HCEC 1CT (cell line): ENCODE measurements at places on chromosomes 2 and 18.

DNA sequence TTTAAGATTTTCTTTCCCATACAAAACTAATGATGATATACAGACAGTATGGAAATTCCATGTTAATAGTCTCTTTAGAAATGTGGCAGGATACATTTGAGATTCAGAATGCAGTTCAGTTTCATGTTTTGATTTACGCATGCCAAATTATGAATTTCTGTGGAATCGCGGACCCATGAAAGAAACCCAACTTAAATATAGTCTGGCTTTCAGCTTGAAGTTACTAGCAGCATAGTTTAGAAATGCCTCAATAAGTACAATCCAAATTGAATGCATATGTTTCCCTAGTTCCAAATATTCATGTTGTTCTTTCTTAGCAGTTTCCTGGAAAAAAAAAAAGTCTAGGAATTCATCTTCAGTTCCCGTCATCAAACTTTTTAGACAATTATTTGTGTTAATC is 164.1 kb upstream of the RASGRP3 start:
- DNase-seq = no peak

DNA sequence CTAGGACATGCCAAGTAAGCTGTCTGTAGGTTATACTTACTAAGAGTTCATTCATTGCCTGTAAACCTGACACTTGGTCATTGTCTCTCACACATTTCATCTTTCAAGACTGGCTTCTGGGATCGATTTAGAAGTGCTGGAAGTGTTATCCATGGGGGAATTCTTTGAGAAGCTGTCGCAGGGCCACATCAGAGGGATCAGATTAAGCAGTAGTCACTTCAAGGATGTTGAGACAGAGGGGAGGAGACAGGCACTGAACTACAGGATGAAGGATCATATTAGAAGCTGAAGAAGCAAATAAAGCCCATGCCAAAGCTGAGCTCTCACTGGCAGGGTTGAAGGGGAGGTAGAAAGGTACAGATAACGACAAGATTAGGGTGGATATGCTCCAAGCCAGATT is 49.0 kb downstream of the CDK15 start:
- DNase-seq = peak; percentile 27

DNA sequence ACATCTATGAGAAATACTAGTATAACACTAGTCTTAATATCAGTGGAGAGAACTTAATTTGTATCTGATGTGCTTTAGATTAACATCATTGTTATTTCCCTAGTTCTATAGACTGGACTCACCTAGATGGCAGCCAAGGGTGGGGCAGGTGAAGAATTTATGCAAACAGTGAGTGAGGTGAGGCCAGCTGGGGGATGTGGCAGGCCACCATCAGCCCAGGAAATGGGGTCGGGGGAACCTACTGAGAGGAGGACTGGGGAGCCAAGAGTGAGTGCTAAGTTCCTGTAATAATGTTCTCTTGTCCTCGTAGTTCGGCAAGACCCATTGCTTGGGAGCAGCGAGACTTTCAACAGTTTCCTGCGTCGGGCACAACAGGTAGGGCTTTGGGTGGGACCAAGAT is 2.5 kb downstream of the SNX17 start:
- DNase-seq = no peak

DNA sequence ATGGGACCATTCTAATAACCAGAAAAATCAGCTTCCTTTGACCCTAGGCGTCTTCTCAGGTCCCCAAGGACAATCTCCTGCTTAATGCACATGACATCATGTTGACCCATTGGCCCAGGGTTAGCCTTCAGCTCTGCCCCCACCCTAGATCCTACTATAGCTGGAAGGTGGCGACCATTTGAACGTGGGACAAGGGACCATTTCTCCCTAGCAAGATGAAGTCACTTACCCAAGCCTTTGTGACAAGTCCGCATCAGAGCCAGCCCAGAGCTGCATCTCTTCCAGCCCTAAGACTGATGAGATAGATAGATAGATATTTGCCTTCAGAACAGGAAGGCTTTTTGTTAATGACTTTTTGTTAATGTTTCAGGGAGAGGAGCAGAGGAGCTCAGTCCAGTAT is 28.2 kb upstream of the TAF1B start:
- DNase-seq = no peak

DNA sequence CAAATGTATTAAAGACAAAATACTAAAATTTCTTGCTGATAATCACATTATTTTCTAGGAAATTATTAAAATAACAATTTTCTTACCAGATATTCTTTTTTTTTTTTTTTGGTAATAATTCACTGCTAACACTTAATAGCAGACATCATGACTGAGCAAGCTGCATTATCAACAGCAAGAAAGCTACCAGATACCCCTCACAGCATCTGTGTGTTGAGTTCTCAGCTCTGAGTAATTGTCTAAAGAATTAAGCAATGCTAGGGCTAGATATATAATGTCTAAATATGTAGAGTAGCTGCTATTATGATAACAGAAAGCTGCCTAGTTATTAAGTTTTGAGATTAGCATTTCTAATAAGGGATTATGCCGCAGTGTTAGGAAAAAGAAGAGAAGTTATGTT is 754.3 kb upstream of the PKDCC start:
- DNase-seq = no peak

DNA sequence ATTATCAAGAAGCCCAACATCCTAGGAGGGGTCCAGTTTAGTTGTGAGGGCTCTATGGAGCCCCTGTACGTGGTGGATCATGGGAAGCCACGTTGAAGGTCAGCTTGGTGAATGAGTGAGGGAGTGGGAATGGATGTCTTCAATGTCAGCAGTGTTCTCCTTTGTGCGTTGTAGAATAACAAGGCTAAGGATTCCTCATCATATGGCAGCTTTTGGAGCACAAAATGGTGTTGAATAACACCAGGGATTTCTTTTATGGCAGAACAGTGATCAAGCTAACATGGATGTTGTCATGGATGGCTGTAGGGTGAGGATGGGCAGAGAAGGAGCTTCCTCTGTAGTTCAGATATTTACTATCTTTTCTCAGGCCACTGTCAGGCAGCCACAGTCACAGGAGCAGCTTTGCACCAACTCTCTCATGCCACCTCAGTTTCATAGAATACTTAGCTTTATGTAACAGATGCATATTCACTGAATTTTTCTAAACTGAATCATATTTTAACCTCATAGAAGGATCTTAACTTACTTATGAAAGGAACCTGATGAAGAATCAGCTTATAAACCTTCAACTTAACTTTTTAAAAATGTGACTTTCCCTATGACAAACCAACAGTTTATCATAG is 284.5 kb upstream of the EPAS1 start:
- peak; percentile 23 for DNase-seq

DNA sequence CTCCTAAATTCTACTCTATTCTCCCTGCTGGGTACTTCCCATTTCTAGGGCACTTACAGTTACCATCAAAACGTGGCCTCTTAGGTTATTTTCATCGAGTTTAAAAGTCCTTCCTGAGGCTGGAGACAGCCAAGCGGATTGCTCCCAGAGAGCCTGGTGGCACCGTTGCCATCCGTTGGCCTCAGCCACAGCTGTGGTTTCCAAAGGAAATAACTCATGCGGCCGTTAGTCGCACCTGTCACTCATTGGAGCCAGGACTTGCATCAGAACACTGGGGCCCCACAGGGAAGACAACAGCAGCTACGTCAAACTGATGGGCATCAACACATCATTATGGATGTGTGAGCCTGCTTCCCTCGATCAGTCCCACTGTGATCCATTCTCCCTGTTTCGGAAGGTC is 453.4 kb downstream of the BCL11A start:
- DNase-seq = no peak

- DNase-seq = no peak
Measured at GRCh38 chr2:143231254-143231645, 102.0 kb downstream of the ARHGAP15 start.

DNA sequence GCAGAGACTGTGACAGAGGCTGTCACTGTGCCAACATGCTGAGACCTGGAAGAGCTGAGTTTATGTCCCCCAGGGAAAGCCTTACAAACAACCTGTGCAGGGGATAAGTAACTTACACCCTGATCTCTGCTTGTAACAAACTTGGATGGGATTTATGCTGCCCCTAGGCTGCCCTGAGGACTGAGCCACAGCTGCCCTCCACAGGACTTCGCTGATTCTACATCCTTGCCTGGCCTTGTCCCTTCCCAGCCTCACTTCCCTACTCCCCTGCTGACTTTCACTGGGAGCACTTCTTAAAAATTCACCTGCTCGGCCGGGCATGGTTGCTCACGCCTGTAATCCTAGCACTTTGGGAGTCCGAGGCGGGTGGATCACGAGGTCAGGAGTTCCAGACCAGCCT is 45.9 kb upstream of the ASAP2 start:
- DNase-seq = no peak

DNA sequence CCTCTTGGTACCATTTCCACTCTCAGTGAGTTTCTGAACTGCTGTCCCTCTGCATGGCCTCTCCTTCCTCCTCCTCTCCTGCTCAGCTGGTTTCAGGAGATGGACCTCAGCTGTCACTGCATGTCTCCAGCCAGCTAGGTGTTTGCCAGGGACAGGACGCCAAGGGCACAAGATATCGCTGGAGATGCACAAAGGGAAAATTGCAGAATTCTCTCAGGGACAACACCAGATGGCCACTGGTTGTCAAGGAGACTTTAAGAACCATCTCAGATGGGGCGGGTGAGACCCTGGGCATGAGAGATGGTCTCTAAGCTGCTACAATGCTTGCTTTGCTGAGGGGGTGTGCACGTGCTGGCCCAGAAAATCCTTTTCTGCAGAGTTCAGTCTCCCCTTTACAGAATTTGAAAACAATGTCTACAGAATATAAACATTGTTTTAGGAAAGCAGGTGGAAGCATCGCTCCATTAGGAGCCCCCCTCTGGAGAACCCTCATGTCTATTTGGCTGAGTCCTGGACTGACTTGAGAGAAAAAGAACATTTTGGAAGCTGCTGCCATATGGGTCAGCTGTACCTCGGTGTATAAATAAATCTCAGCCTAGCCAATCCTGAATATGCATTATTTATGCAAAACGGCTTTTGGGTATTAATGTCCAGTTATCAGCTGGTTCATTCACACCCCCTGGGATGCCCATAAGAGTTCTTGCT is 57.8 kb upstream of the SPP2 start:
- no peak for DNase-seq
